ENCODE measurements at places on chromosomes 2 and 18.

- DNase-seq = no peak
Observed at GRCh38 chr2:98432145-98432544, 12.5 kb upstream of the INPP4A start.

GRCh38 chr2:7449298-7449697 is 532.1 kb downstream of the RNF144A start:
- no peak for DNase-seq

DNA sequence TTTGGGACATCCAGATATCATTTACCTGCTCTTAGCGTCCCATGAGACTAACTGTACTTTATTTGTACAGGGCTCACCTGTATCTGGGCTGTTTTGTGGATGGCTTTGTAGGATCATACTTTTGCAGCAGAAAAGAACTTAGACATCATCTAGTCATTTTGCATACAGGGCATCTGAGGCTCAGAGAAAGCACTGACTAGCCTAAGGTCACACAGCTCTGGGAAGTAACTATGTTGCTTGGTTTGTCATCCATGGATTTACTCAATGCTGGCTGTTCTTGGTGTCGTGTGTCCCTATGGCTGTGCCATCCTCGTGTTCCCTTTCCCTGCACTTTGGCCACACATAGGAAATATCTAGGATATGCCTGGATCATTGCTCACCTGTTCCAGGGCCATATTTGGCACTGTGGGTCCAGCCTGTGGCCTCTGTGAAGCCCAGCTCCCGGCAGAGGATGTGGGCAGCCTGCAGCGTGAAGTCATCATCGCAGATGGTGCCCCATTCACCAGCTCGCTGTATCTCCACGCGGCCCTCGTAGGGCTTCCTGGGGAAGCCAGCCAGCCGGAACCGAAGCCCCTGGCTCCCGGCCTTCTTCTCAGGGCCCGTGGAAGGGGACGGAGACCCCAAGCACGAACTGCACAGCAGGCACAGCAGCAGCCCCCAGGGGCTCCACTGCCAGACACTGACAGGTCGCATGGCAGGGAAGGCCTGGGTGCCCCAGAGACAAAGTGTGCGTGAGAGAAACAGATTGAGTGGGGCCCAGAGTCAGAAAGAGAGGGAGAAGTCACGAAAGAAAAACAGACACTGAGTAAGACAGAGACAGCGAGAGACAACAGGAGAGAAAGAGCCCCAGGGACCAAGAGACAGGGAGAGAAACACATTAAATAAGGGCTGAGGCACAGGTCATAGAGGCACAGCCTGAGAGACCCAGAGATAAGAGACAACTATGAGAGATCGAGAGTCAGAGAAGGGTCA is 1.5 kb downstream of the LOXL3 start:
- DNase-seq = no peak

GRCh38 chr2:43837831-43838559 is 644 bp downstream of the ABCG5 start:
- no peak for DNase-seq

DNA sequence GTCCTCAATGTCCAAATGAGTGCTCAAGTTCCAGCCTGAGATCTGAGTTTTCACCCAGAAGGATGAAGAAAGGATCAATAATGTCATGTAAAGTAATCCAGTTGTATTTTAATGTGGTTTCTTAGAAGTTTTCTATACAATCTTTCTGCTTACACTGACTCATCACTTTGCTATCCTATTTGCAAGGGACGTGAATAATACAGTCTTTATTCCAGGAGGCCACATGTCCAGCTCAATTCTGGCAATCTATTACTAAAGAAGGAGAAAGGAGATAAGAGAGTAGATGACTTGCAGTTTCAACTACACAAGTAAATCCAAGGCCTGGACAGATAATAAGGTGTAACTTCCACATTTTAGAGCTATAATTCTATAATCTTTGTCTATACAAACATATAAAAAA is 601.1 kb upstream of the SETBP1 start:
- no peak for DNase-seq

DNA sequence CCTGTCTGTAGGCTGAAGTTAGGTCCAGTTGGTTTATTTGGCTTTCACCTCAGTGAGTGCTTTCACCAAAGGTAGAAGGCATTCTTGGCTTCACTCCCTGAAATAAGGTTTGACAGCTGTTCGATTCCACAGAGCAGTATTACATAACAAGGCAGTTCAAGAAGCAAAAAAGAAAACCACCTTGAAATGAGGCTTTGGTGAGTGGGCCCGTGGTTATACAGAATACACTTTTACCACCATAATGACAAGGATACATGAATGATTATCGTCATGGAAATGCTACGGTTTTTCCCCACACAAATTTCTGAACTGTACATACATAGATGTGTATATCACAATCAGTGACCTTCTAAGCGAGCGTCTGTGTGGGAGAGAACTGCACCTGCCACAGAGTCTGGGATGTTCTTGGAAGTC is 80.0 kb upstream of the CHRNA1 start:
- DNase-seq = peak; percentile 33

GRCh38 chr2:86468162-86469033 is 27.2 kb downstream of the KDM3A start:
- peak; percentile 35 for DNase-seq

GRCh38 chr2:60839126-60839813 is 42.1 kb upstream of the REL start:
- DNase-seq = no peak

GRCh38 chr18:72174972-72175649 is 369.0 kb downstream of the CBLN2 start:
- no peak for DNase-seq

DNA sequence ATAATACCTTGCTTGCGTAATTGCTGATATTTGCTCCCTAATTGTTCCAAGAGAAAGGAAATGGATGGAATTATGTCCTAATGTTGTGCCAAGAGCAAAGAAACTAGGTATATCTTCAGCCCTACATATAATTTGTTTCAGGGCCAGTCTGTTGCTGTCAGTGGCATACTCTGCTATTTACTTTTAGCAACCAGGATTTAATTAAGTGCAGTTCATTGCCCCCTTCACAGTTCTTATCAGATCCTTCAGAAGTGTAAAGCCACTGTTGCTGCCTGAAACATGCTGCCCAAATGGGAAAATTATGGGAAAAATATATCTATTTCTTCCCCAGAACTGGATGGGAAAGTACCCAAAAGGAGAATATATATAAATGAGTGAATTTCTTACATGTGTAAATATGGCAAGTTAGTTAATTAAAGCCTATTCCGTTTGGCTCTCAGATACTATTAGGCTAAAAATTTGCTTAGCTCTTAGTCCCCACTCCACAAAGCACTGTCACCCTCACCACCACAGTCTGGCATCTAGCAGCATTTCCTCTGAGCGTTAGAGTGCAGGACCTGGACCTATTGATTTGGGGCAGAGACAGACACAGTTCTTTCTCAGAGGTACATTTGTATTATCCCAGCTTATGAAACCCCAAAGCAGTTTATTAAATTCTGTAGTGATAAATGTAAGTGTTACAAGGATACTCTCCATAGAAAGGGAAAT is 72.8 kb upstream of the DTNA start:
- DNase-seq = no peak

DNA sequence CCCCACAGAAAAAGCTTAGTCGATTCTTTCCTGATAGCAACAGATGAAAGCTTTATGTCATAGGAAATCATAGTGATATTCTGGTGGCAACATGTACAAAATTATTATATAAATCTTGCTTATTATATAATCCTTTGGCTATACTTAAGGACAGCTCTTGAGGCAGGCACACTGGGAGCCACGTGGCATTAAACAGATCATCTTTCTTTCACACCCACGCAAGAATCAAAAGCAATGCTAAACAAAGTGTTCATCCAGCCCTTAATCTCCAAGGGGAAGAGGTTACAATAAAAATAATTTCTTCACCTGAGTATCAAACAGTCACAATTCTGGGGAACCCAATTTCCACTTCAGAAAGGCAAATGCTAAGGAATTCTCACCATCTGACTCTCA is 57.8 kb downstream of the CYB5A start:
- DNase-seq = no peak

Data from CD4-positive, alpha-beta T cell treated with Interleukin-17A for 1 hour (primary cell).